ENCODE measurements at places on chromosomes 11 and 22.

DNA sequence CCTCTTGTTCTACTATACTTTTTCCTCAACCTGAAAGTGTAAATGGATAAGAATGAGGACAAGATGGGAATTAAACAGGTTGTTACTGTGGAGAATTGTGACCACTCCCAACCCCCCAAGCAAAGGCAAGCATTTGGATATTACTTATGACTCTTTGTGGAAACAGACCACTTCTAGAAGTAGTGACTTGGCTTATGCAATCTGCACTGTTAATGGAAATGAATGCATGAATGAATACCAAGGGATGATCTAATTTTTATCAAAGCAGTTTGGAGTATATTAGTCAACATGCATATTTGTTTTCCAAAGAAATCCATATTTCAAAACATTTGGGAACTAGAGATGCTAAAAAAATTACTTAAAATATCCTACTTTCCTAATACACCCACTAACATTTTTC lies 35.3 kb downstream of the AMOTL1 start:
- DNase-seq, result no peak

- no peak for DNase-seq
Measured at GRCh38 chr22:23305922-23306374, 125.6 kb downstream of the BCR start.

- DNase-seq, result no peak
Measured at GRCh38 chr11:119509969-119510401, 87.0 kb upstream of the THY1 start.

GRCh38 chr22:30459181-30460052 lies 12.4 kb downstream of the SEC14L3 start:
- no peak for DNase-seq

DNA sequence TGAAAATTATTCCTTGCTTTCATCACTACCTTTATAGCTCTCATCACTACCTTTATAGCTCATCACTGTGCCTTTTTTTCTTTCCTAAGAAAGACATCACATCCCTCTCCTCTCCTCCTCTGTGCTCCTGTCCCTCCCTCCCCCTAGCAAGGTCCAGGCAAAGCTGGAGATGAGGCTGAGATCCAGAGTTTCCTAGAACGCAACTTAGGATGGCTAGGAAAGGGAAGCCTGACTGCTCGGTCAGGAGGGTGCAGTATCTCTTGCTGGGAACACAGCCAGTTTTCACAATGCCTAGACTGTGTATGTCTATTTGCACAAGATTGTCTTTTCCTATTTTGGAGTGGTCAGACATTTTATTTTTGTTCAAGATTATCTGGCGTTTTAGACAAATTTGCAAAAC lies 24.7 kb downstream of the TUB start:
- no peak for DNase-seq

DNA sequence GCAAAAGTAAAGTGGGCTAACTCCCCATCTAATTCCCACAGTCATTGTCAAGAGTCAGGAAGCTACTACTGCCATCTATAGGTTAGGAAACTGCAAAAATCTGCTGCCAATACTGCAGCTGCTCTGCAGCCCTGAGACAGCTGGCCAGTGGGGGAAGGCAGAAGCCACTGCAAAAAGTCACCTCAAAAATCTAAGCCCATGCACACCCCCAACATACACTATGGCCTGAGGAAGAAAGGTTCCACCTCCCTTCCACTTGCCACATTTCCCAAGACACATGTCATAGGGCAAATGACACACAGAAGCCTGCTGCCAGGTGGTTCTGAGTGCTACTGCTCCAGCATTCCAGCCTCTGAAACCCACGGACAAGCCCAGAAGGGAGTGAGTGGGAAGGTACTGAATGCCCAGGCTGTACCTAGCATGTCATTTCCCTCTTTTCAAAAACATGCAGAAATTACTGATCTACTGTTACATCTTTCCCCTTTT lies 36.9 kb downstream of the DGCR2 start:
- DNase-seq, result no peak

DNA sequence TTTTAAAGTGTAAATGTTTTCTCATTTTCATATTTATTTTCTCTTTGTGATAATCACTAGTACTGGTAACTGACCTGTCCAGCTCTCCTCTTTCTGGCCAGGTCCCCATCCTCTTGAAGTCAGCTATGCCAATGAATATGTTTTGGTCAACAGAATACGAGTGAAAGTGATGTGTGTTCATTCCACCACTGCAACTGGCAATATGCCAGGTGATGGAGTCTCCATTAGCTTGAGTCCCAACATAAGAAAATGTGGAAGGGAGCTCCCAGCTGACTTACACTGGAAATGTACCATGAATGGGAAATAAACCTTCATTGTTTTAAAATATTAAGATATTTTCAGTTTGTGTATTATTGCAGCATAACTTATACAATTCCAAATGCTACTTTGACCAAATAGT lies 75.8 kb downstream of the CCDC34 start:
- DNase-seq, result no peak

DNA sequence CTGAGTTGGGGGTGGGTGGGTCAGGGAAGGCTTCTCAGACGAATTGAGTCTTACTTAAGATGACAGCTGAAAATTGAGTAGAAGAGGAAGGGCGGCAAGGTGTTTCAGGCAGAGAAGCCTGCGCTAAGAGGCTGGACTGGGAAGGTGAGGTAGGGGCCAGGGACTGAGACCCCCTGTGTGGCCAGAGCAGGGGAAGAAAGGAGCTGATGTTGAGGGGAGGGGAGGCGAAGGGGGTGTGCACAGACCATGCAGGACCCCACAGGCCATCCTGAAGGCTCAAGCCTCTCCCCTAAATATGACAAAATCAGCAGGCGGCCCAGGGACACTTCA lies 40.6 kb upstream of the CREB3L1 start:
- DNase-seq, result no peak

DNA sequence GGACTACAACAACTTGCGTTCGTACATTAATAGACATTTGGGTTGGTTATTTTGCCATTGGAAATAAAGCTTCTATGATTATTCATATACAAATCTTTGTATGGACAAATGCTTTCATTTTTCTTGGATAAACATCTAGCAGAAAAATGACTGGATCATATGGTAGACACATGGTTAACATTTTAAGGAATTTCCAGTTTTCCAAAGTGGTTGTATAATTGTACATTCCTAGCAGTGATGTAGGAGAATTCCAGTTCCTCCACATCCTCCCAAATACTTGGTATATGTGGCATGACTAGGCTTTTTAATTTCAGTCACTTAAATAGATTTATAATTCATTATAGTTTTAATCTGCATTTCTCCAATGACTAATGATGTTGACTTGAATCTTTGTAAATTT lies 246.2 kb upstream of the NCAM1 start:
- DNase-seq, result no peak

GRCh38 chr22:19853879-19854777 lies 546 bp downstream of the GNB1L start:
- DNase-seq, result no peak

DNA sequence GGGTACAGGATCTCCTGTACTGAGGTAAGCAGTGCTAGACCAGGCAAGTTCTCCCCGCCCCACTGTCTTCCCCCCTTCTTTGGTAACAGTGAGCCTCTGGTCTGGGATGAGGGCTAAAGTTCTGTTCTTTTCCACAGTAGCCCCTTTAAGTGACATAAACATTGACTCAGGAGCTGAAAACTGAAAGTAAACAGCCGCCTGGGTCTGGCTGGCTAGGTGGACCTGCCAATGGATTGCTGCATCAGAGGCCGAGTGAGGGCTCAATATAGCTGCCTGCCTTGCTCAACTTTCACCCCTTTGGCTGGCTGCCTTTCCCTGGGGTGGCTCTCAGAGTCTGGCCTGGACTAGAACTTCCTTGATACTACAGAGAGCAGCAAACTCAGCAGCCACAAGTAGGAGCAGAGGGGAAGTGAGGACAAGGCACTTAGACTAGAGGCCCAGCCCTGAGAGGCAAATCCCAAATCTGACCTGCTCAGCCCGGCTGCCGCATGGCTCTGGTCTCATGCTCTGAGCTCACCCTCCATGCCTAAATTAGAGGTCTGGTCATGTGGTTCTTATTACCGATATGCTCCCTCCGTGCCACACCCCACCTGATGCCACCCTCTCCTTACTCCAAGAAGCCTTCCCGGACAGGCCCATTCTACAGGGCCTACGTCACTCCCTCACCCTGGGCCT lies 9.6 kb upstream of the UCP3 start:
- no peak for DNase-seq

GRCh38 chr22:38406617-38407016 lies 48.4 kb downstream of the KCNJ4 start:
- DNase-seq, result no peak

DNA sequence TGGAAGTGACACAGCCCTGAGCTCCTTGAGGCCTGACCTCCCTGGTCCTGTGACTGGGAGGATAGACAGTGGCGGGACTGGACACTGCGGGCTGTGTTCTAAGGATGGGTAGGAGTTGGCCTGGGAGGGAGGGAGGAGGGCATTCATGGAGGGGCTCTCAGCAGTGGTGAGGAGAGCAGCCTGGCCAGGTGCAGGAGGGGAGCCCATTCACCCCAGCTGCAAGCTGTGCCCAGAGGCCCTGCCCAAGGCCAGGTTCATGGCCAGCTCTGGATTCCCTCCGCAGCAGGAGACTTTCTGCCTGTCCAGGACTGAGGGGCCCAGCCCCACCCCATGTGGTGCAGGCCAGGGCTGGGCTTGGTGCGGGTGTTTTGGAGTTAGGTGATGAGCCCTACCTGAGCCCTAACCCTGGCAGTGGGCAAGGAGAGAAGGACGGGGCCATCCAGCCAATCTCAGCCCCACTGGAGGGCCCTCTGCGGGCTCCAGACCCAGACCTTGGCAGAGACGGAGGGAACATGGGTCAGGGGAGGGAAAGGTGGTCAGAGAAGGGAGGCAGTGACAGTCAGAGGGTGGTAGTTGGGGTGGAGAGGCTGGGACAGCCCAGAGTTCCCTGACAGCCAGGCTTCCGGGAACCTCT lies 26.8 kb downstream of the CACNA1I start:
- no peak for DNase-seq

DNA sequence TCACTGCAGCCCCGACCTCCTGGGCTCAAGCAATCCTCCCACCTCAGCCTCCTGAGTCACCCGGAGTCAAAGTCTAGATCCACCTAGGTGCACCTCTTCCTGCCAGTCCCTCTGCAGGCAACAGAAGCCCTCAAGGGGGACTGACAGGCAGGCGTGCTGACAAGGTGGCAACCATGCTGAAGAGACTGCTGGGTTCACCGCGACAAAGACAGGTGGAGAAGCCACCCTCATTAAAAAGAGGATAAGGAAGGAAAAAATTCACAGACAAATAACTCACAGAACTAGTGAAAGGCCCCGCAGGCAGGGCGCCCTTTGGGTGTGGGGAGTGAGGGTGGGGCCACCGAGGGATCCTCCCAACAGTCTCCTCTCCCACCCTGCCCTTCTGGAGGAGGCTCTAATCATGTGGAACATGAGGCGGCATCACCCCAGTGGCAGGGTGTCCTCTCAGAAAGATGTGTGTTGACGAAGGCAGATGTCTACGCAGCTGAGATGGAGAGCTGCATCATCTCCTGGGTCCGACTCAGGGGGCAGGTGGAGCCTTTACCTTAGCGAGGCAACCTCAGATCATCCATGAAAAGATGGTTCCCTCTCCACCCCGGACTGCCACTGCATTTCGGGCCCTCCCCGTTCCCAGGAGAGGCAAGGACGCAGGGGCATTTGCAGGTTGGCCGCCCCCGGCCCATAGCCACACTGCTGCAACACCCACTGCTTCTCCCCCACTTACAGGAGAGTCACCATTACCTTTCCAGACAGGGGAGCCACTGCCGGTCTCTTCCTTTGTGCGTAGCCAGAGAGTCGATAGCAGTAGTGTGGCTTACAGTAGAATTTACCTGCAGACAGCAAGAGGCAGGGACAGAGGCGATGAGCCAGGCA lies 91.2 kb upstream of the BID start:
- no peak for DNase-seq

DNA sequence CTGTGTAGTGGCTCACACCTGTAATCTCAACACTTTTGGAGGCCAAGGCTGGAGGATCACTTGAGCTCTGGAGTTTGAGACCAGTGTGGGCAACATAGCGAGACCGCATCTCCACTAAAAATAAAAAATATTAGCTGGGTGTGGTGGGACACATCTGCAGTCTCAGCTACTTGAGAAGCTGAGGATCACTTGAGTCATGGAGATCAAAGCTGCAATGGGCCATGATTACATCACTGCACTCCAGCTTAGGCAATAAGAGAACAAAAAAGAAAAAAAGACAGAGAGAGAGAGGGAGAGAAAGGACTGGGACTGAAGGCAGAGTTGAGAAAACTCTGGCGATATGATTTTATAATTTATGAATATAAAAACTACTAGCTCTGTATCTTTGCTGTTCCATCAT lies 473.1 kb downstream of the LRRC4C start:
- no peak for DNase-seq

DNA sequence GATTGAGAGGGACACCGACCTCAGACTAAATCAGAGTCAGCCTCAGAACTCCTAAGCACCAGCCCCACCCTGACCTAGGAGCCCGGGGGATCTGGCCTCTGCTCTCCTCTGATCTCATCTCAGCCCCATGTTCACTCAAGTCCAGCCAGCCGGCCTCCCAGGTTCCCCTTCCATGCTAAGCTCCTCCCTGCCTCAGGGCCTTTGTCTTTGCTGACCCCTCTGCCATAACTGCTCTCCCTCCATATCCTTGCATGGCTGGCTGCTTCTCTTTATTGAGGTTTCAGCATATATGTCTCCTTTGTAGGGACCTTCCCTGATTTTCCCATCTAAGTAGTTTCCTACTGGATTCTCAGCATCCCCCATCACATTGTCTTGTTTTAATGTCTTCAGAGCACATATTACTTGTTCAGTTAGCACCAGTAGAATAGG lies 780 bp upstream of the SLC15A3 start:
- DNase-seq, result no peak

DNA sequence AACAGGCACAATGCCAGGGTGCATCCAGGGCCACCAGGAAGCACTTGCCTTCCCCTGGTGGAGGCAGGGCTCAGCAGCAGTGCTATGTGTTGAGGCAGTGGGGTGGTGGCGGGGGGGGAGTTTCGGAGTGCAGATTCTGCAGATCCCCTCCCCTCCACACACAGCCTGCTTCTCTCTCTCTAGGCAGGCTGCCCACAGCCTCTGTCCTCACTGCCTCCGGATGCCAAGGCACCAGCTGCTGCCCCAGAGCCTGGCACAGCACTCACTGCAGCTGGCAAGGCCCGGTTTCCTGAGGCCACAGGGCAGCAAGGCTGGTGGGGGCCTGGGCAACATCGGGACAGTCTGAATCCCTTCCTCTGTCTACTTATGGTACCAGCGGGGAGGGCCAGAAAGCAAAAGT lies 35.8 kb downstream of the NRXN2 start:
- DNase-seq, result no peak

DNA sequence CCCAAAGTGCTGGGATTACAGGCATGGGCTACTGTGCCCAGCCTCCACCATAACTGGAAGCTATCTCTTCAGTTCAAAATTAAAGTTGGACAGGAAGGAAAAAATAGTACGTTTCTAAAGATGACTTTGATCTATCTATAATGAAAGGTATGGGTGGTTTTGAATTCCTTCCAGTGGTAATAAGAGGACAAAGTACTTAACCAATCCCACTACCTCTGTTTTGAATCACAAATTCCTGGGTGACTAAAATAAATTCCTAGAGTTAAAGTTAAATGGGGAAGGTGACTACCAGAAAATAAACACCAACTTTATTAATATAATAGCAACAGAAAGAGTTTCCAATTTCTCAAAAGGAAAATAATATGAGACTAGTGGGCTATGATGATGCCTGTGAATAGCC lies 9.1 kb downstream of the PHF5A start:
- DNase-seq, result no peak
